ENCODE measurements at places on chromosomes 6 and 20.

DNA sequence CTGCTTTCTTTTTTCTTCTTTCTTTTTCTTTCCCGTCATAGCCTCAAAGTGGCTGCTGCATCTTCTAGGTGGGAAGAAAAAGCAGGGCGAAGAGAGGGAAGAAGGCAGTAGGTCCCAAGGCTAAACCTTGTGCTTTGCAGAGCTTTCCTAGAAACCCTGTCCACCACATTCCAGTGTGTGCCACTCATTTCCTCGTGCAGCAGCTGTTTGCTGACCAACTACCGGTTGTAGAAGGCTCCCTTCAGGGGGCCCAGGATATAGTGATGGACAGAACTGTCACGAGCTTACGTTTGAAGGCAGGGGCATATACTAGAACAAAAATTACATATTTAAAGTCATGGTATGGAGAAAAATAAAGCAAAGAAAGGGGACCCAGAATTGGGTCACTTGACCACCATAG is 103.0 kb downstream of the SASH1 start:
- DNase-seq = no peak

- no peak for DNase-seq
Measured at GRCh38 chr6:11911538-11911937, 100.6 kb upstream of the HIVEP1 start.

GRCh38 chr20:9207253-9207652 is 138.4 kb downstream of the PLCB4 start:
- DNase-seq = no peak

DNA sequence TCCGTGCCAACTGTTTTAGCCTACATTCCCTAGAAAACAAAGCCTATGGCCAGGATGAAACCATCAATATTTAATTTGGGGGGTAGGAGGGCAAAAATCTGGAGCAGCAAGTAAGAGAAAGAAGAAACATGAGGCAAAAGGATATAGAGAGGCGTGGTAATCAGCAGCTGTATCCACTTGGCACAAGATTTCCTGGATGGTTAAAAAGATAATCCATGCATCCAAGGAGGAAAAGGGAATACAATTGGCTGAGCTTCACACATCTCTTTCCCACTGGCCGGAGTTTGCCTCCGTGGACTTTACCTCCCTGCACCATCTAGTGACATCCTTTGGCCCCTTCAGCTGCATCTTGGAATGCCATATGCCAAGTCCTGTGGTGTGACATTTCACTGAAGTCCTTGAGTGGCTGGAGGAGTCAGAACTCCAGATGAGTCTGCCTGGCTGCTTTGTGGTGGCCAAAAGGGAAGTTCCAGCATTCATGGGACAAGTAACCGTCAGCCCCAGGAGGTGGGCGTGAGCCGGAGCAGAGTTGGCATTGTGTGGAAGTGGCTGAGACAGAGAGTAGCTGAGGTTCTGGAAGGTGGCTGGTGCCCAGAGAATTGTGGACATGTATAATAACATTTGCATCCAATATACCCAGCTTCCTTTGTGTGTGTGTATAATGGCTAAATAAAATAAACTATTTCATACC is 13.7 kb upstream of the TMX4 start:
- no peak for DNase-seq

Data from stimulated activated naive CD4-positive, alpha-beta T cell treated with Interleukin-2 at 50 U/mL for 16 hours (primary cell).